ENCODE measurements at places on chromosomes 11 and 22. TPM values are rescaled to one million over a fixed set of nuclear protein-coding genes. Genes with fewer than 3 reads are reported as not detected.

DNA sequence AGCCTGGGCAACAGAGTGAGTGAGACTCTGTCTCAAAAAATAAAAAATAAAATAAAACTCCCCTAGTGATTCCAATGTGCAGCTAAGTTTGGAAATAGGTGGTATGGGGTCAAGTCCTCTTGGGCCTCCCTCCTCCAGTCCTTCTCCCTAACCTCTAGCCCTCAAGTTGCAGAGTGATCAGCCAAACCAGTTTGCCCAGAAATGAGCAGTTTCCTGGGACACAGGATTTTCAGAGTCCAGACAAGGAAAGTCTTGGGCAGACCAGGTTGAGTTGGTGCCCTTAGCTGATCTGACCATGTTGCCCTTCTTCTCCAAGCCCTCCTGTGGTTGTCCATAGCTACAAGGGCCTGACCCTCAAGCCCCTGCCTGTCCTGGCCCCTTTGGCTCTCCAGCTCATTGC, 7.9 kb downstream of the TCN2 start:
- DNase-seq: no peak
- no peaks in the 10 kb centered on the region for H3K27me3 ChIP-seq
- H3K27ac ChIP-seq: no peak overlapping the region
- H3K4me1 ChIP-seq: no peaks in the 10 kb centered on the region

DNA sequence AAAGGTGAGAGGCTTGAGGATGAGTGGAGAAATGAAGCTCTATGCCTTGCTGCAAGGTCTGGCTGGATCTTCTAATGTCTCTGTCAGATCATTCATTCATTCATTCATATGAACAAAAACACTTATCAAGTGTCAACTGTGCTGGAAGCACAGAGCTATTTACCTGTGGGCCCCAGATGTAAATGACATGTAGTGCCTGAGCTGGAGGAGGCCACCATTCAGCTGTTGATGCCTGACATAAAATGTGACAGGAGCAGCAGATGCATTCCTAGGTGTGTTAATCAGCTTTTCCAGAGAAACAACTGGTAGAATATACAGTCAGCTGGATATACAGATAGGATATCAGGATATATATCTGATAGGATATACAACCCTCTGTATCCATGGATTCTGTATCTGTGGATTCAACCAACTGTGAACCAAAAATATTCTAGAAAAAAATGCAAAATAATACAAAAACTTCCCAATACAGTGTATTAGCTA, 44.5 kb downstream of the TSPAN18 start:
- no peaks in the 10 kb centered on the region for H3K36me3 ChIP-seq
- H3K27me3 ChIP-seq: peaks cover 4% of the 10 kb centered on the region

GRCh38 chr11:27847496-27847895, 147.2 kb upstream of the BDNF start:
- no peak overlapping the region for H3K4me3 ChIP-seq
- no peaks in the 10 kb centered on the region for H3K27me3 ChIP-seq
- H3K36me3 ChIP-seq: no peaks in the 10 kb centered on the region
- DNase-seq: peak; percentile 14

DNA sequence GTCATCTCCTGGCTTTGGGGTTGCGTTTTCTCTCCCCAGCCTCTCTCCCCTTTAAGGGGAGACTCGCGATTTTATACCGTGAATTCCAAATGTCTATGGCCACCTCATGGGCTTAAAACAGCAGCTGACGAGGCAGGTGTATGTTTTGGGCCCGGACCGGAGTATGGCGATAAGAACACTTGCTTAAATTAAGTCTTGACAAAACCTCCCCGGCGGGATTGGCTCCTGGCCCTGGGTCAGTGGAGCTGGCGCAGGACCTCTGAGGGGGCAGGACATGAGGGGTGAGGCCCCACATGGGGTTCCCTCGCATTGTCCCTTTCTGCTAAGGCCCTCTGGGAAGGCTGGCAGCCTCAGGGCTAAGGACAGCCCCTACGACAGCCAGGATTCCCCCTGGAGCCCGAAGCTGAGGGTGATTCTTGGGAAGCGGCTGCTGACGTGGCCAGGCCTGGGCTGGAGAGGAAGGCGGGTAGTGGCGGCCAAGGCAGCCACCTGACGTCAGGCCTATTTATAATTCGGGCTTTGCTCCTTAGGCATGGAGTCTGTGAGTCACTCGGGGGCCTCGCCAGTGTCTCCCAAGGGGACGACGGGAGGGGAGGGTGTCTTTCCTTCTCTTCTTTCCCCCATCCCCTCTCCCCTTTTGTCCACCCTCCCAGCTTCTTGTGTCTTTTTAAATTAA, 12.7 kb downstream of the MYO18B start:
- H3K27me3 ChIP-seq: no peaks in the 10 kb centered on the region
- peak overlapping the region; percentile 62 for H3K27ac ChIP-seq
- H3K36me3 ChIP-seq: no peaks in the 10 kb centered on the region
- no peaks in the 10 kb centered on the region for H3K4me1 ChIP-seq

GRCh38 chr11:73197348-73197747, 20.7 kb upstream of the P2RY2 start:
- peaks cover 14% of the 10 kb centered on the region for H3K27me3 ChIP-seq
- no peak overlapping the region for H3K27ac ChIP-seq
- no peak overlapping the region for H3K4me3 ChIP-seq
- no peaks in the 10 kb centered on the region for H3K36me3 ChIP-seq

GRCh38 chr22:46007848-46008261, 30.9 kb upstream of the WNT7B start:
- peak overlapping the region; percentile 67 for H3K27ac ChIP-seq
- no peaks in the 10 kb centered on the region for H3K27me3 ChIP-seq
- H3K36me3 ChIP-seq: no peaks in the 10 kb centered on the region
- peak; percentile 87 for DNase-seq

The OR5B12 gene
- not detected for total RNA-seq

The C11orf52 gene
- 0.28 TPM for total RNA-seq

DNA sequence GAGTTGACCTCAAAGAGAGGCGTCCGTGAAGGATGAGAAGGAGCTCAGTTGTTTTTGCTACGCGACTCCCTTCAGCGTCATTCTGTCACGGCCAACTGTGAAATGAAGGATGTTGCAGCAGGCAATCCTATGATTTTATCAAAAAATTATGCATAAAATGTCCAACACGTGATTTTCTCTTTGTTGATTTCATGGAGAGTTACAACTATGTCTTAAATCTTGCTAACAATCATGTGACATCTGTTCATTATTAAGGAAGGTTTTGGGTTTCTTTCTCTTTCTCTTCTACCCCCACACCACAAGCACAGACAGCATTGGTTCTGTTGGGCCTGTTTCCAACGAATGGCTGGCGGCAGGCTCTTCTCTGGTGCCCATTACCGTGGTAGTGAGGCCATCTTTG, 3.7 kb downstream of the KRTAP5-4 start:
- H3K4me1 ChIP-seq: no peaks in the 10 kb centered on the region
- H3K36me3 ChIP-seq: no peaks in the 10 kb centered on the region
- no peak for DNase-seq
- H3K4me3 ChIP-seq: no peak overlapping the region

GRCh38 chr22:41925783-41926460, 684 bp downstream of the TNFRSF13C start:
- no peaks in the 10 kb centered on the region for H3K4me1 ChIP-seq
- H3K36me3 ChIP-seq: no peaks in the 10 kb centered on the region
- H3K4me3 ChIP-seq: peak overlapping the region; percentile 29
- H3K27me3 ChIP-seq: peaks cover 23% of the 10 kb centered on the region

The ETS1 gene
- total RNA-seq: 56.3 TPM

DNA sequence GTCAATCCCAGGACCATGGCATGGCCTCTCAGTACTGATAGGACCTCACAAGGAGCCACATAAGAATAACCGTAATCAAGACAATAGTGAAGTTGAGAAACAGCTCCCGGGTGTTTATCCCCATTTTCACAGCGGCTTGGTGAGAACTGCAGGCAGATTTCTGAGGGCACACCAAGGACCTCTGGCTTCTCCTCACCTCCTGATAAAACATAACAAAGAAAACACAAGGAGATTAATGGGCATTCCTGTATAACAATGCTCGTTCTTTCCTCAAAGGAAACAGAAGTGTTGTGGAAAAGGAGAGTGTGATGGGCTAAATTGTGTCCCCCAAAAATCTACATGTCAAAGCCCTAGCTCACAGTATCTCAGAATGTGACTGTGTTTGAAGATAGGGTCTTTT, 4.0 kb downstream of the SLN start:
- H3K4me3 ChIP-seq: no peak overlapping the region
- H3K27ac ChIP-seq: no peak overlapping the region
- no peak for DNase-seq
- H3K36me3 ChIP-seq: no peaks in the 10 kb centered on the region
- H3K27me3 ChIP-seq: peaks cover 6% of the 10 kb centered on the region

DNA sequence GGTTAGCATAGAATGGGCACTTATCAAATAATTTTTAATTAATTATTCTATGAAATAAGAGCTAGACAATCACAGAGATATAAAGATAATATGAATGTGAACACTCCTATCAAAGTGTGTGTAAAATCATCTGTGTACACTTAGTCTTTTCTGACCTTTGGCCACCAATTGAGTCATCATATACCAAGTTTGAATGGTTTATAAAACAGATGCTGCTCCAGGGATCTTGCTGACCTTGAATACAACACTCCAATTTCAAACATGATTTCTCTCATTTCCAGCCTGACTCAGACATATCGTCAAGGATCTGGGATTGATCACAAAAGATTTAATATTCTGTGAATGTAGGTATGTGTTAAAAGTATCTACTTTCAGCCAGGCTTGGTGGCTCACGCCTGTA, 2.9 kb upstream of the OR51V1 start:
- H3K27ac ChIP-seq: peak overlapping the region; percentile 22
- H3K27me3 ChIP-seq: no peaks in the 10 kb centered on the region

- H3K4me3 ChIP-seq: no peak overlapping the region
- H3K27me3 ChIP-seq: no peaks in the 10 kb centered on the region
- DNase-seq: no peak
- H3K4me1 ChIP-seq: no peaks in the 10 kb centered on the region
These were observed 21.3 kb downstream of the MYO18B start for GRCh38 chr22:25763239-25763777.

DNA sequence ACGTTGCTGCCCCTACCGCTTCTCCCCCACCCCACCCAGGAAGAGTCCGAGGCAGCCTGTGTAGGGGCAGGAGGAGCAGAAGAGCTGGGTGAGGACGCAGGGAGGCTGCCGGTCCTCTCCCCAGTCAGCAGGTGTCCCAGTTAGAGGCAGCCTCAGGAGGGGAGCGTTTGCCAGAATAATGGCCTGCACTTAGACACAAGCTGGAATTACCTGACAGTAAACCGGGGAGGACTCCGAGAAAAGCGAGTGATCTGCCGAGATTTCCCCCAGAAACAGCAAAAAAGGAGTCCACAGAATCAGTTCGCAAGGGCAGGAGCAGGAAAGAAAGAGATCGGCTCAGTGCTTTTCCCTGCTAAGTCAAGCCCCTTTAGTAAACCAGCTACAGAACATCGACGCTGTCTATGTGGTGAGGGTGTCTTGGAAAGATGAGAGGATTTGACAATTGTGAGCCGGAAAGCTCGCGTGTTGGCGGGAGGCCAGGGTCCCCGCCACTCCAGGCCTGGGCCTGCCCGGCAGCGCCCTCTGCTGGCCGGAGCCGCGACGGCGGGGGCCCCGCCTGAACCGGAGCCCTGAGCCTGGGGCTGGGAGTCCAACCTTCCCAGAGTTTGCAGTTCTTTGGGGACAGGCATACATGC, 17.7 kb upstream of the THRSP start:
- peak overlapping the region; percentile 29 for H3K27ac ChIP-seq
- peaks cover 23% of the 10 kb centered on the region for H3K4me1 ChIP-seq
- H3K27me3 ChIP-seq: no peaks in the 10 kb centered on the region
- H3K36me3 ChIP-seq: no peaks in the 10 kb centered on the region

- peak overlapping the region; percentile 82 for H3K27ac ChIP-seq
- DNase-seq: no peak
- H3K4me3 ChIP-seq: no peak overlapping the region
- H3K4me1 ChIP-seq: peaks cover 33% of the 10 kb centered on the region
- no peaks in the 10 kb centered on the region for H3K36me3 ChIP-seq
These were observed 11.5 kb downstream of the C11orf91 start for GRCh38 chr11:33689085-33689484.

The FOSL1 gene
- total RNA-seq: 17.2 TPM

GRCh38 chr11:123216249-123216648, 21.2 kb upstream of the CLMP start:
- H3K36me3 ChIP-seq: no peaks in the 10 kb centered on the region
- no peaks in the 10 kb centered on the region for H3K27me3 ChIP-seq
- DNase-seq: no peak
- H3K4me1 ChIP-seq: peaks cover 29% of the 10 kb centered on the region
- no peak overlapping the region for H3K4me3 ChIP-seq

DNA sequence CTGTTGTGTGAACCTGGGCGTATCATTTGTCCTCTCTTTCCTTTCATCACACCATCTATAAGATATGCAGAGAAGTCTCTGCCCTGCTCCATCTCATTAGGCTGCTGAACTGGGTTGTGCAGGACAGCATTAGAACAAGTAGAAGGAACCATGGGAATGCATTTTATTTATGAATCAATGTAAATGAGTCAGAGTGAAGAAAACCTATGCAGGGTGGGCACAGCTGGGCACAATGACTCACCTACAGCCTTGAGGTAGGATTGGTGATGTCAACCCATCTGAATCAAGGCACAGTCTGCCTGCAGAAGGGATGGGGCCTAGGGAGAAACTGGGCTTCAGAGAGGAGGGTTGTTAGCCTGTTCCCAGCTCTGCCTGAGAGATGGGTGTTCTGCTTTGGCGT, 123.4 kb downstream of the CSNK2A3 start:
- peaks cover 53% of the 10 kb centered on the region for H3K27me3 ChIP-seq
- H3K36me3 ChIP-seq: no peaks in the 10 kb centered on the region
- peak; percentile 2 for DNase-seq

The TCIRG1 gene
- total RNA-seq: 25.3 TPM

- no peaks in the 10 kb centered on the region for H3K4me1 ChIP-seq
- H3K36me3 ChIP-seq: no peaks in the 10 kb centered on the region
- peaks cover 3% of the 10 kb centered on the region for H3K27me3 ChIP-seq
- DNase-seq: no peak
- H3K4me3 ChIP-seq: no peak overlapping the region
These were observed 252.8 kb upstream of the PLET1 start for GRCh38 chr11:112513417-112513816.

DNA sequence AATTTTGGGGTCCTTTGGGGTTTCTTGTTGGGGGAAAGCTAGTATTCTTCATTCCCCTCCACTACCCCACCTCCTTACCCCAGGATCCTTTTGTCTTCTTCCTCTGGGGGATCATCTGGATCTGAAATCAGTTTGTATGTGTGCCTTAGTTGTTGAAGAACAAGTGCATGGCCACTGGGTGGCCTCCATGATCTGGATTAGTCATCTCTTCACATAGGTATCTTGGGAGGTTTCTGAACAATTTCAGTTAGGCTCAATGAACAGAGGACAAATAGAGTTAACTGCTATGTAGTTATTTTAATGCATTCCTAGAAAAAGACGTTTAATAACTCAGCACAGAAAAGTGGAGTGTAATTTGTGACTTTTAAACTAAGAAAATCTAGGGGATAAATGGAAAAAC, 7.1 kb upstream of the VWA5A start:
- peak; percentile 15 for DNase-seq
- no peak overlapping the region for H3K27ac ChIP-seq
- H3K36me3 ChIP-seq: no peaks in the 10 kb centered on the region
- no peaks in the 10 kb centered on the region for H3K4me1 ChIP-seq
- H3K27me3 ChIP-seq: peaks cover 9% of the 10 kb centered on the region

DNA sequence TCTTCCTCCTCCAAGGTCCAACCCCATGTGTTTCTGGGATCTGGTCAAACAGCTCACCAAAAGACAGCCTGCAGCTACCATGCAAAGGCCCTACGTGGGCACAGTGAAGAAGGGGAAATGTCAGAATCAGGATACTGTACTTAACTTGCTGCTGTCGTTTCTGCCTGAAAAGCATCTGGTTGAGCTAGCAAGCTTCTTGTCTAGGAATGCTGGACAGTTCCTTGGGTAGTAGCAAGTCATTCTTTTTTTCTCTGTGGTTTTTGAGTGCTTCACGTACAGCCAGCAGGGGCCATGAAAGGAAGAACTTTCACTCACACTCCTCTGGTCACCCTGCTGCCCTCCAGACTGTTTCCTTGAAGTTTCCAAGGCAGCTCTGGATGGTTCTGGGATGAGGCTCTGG, 24.7 kb downstream of the RCOR2 start:
- H3K4me1 ChIP-seq: peaks cover 8% of the 10 kb centered on the region
- DNase-seq: peak; percentile 57
- H3K27ac ChIP-seq: no peak overlapping the region
- H3K36me3 ChIP-seq: peaks cover 17% of the 10 kb centered on the region
- H3K4me3 ChIP-seq: no peak overlapping the region
